ENCODE measurements at places on chromosomes 2 and 18.

- no peak for DNase-seq
Measured at GRCh38 chr18:36757081-36757480, 71.7 kb downstream of the TPGS2 start.

GRCh38 chr2:12507295-12507694 is 209.4 kb upstream of the TRIB2 start:
- no peak for DNase-seq

DNA sequence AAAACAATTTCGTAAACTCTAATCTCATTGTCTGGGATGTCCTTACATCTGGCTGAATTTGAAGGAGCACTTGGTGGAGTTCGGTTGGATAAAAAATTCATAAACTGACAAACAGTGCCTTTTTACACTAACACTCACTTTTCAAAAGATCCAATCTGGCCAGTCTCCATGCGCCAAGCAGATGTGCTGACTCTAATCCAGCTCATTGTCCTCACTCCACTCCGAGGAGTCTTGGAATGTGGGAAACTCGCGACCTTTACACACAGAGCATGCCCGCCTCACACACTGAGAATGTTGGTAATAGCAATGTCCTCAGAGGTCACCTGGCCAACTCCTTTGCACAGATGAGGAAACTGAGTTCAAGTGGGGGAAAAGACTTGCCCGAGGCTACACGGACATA is 66.8 kb downstream of the XDH start:
- no peak for DNase-seq

GRCh38 chr18:24230766-24231165 is 91.9 kb downstream of the CABYR start:
- no peak for DNase-seq

GRCh38 chr2:75594596-75594995 is 33.9 kb upstream of the EVA1A start:
- no peak for DNase-seq

DNA sequence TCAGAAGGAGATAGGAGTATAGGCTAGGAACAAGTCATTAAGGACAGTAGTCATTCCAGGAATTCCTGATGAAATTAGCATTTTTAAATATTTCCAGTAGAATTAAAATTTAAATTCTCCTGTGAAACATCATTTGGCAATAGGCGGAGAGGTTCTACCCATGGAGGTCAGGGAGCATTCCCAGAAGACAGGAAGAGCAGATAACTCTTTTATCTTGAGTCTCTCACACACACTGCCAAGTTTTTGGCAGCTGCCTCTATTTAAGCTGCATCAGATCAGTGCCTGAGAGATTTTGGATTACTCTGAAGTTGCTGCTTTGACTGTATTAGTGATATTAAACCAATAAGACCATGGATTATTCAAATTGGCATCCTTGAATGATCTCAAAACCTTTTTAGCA is 714.7 kb downstream of the EPHA4 start:
- no peak for DNase-seq

DNA sequence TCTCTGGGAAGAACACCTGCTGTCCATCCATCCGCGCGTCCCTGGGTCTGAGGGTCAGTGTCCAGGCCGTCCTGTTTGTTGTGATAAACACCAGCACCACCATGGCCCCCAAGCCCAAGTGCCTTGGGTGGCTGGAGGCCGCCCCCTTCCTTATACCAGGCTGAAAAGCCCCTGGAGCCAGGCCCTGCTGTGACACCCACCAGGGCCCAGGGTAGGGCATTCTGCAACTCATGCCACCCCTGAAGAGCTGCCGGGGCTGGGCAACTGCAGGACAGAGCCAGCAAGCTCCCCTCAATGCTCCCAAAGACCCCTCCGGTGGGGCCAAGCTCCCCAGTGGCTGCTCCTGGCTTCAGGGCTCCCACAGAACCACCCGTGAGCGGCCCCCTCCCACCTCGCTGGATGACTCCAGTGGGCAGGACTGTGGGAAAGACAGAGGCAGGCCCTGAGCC is 31.9 kb upstream of the SNED1 start:
- peak; percentile 10 for DNase-seq
